Activated T-cell treated with anti-CD3 and anti-CD28 coated beads, Interleukin-2, amount 50 U/mL, for 72 hours (primary cell): ENCODE measurements at places on chromosomes 1 and 21.

- DNase-seq: no peak
Measured at GRCh38 chr1:92031281-92032110, 1.7 kb downstream of the EPHX4 start.

GRCh38 chr1:238401144-238401543, 510.4 kb upstream of the ZP4 start:
- no peak for DNase-seq

GRCh38 chr1:2386636-2387611, 4.4 kb downstream of the MORN1 start:
- DNase-seq: no peak

DNA sequence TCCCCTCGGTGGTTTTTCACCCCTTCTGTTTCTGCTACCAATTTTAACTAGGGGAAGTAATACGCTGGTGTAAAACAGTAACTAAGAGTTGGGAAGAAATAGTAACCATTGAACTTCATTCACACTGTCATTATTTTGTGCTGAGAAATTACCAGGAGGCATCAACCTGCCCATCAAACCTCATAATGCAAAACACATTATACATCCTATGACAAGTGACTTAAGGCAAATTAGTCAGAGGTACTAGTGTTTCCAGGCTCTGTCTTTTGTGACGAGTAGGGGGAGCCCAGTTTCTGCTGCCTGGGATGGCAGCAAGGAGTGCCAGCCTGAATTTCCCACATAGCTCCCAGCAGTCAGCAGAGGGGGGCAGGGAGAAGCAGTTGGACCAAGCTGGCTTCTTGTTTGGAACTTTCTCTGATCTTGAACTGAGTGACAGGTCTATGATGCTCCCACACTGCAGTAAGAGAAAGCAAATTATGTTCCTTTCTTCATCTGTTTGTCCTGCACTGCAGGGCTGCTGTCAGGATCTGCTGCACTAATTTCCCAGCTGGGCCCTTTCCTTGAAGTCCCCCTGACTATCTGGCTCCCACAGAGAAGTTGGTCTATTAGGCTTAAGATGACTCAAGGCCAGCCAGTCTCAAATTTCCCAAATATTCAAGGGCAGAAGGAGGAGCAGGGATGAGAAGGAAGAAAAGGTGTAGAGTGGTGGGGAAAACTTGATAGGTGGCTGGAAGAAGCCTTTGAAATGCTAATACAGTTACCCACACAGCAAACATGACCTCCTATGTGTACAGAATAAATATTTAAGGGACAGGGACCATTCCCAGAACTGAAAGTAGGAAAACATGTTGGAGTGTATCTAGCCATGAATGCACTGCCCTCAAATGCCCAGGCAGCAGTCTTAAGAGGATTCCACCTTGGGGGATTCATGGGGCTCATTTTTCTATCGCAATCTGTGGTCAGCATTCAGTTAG, 322.8 kb downstream of the SEC16B start:
- DNase-seq: no peak

- DNase-seq: no peak
Measured at GRCh38 chr1:23546897-23547584, 12.3 kb downstream of the ID3 start.

- no peak for DNase-seq
Measured at GRCh38 chr1:147509786-147510395, 31.4 kb upstream of the BCL9 start.

- peak; percentile 77 for DNase-seq
Measured at GRCh38 chr1:84619383-84620102, 45.3 kb upstream of the CTBS start.

DNA sequence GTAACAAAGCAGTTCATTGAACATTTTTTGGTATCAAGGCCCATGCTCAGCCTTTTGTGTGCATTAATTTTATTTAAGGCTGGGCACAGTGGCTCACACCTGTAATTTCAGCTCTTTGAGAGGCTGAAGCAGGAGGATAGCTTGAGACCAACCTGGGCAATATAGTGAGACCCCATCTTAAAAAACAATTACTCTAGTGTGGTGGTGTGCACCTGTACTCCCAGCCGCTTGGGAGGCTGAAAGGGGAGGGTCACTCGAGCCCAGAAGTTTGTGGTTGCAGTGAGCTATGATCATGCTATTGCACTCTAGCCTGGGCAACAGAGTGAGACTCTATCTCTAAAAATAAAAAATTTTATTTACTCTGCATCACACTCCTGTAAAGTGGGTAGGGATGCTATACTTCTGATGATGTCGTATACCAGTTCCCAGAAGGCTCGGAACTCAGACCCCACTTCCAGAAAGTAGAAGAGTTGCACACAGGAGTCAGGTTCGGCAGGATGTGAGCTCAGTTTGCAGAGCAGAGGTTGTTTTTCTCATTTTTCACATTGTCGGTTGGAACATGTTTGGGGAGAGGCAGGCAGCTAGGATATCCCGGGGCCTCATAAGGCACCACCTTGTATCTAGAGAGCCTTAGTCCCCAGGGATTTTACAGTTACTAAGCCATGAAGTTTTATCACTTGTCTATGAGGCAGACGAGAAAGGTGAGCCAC, 144.6 kb downstream of the GALNT2 start:
- no peak for DNase-seq

DNA sequence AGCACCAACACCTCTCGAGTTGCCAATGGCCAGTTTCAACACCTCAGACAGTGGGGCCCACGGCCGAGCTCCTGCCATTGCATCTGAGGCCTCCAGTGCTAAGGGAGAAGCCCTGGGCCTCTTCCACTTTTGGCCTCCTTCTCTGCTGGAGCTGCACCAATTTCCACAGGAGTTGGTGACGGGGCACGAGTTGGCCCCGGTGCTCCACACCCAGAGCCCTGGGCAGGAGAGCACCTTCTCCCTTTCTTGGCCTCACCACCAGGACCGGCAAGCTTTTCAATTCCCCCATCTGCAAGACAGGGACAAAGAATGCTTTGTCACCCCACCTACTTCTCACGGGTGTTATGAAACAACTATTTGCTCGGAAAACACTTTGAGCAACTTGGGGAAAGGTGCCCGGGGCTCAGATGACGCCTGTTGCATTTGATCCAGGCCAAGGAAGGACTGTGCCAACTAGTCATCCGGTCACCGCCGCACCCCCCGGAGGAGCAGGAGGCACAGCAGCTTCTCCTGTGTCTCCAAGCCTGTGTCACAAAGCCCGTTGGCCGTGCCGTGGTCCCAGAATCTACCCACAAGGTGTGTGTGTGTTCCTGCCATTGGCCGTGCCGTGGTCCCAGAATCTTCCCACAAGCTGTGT, 55.2 kb downstream of the TOMM20 start:
- no peak for DNase-seq

- DNase-seq: no peak
Measured at GRCh38 chr1:22388671-22389450, 62.8 kb upstream of the ZBTB40 start.

GRCh38 chr1:180598333-180598974, 33.4 kb upstream of the XPR1 start:
- DNase-seq: no peak

DNA sequence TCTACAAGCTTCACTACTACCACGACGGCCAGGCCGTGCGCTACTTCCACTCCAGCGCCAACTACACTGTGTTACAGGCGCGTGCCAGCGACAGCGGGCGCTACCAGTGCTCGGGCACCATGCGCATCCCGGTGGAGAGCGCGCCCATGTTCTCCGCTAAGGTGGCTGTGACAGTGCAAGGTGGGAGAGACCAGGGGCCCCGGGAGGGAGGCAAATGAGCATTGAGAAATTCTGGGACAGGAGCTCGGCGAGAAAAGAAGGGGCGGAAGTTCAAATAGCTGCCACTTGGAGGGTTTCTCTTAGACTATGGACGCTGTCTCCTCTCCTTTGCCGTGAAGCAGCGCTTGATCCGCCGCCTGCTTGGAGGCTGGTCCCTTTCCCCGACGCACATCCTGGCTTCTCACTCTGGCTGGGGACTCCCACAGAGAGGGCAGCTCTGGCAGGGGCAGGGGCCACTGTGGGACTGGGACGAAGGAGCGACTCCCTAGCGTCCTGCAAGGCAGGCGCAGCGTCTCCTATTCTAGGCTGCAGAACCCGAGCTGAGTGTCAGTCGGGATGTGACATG, 4.6 kb downstream of the FCRLB start:
- DNase-seq: peak; percentile 35

DNA sequence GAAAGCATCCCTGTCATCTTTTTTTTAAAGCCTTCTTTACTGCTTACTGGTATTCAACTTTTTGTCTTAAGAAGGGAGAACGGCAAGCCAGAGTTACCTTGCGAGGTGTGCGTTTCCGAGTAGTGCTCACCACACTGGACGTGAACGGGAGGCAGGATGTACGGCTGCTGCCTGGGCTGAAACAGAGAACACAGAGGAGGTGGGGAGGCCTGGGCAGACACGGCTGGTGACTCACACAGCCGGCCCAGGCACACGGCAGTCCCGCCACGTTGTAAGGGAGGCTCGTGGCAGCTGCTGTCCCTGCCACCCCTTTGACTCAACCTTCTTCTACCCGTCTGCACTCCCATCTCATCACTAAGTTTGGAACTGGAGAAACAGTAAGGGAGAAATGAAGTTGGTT, 105.8 kb downstream of the SMYD2 start:
- DNase-seq: peak; percentile 11

DNA sequence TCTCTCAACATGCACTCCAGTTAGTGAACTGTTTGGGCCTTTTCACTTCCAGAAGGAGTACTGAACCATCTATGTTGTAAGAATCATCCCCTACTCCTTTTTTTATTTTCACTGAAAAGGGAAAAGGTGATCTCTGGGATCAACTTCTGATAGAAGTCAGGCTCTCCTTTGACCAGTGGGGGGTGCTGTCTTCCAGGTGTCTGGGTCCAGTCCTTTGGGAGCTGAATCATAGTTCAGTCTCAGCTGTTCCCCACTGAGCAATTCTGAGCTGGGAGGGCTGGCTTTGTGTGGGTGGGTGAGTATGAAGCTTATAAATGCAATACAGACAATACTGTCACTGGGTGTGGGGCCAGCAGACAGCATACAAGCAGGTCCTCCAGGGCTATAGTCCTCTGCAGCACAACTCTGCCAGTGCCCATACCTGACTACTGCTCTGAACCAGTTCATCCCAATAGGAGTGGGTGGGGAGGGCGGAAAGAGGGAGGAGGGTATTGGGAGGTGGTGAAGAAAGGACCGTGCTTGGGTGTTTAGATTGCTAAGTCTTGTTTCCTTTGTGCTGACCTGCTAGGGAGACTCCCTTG, 12.5 kb upstream of the SARS1 start:
- DNase-seq: peak; percentile 83

DNA sequence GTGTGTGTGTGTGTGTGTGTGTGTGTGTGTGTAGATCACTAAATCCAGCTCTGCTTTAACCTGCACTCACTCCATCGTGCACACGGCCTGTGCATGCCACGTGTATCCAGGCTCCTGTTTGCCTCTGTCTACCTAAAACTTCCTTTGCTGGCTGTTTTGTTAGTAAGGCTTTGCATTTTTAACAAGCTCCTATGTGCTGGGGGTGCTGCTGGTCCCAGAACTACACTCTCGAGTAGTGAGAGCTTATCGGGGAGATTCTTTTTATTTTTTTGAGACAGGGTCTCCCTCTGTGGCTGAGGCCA, 596 bp upstream of the TCEA3 start:
- no peak for DNase-seq

- no peak for DNase-seq
Measured at GRCh38 chr1:203148127-203148526, 20.6 kb downstream of the ADORA1 start.

GRCh38 chr1:9689011-9689706, 37.6 kb downstream of the PIK3CD start:
- DNase-seq: peak; percentile 89

DNA sequence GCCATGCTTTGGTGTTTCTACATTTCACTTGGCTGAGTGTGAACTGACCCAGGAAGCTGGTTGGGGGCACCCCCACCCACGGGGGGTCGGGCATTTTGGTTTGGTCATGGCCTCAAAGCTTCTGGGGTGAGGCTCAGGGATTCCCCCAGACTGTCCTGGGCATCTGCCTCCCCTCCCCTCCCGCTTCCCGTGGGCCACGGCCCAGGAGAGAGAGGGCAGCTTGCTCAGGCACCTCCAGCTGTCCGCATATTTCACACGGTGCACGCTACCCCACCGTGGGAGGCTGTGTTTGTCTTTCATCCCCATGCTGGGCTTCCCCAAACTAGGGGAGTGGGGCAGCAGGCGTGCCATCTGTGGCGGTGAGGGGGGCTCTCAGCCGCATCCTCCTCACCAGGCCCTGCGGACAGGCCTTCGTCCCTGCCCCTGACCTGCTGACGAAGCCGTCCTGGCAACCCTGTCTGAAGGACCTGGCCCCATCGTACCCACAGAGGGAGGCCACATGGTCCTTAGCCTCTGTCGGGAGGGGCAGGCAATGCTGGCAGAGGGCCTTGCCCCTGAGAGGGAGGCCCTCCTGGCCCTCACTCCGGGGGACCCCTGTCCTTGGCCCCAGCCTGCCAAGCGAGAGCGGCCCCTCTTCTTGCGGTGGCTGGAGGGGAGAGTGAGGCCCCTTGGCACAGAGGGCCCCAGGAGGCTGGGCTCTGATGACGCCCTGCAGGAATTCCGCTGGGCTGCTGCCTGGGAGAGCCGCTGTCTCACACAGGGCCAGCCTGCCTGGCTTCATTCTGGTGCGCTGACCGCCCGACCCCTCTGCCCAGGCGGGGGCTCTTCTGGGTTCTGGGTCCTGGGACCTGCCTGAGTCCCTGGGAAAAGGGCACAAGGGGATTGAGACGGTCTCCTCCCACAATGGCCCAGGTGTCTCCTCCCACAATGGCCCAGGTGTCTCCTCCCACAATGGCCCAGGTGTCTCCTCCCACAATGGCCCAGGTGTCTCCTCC, 22.1 kb downstream of the TP73 start:
- DNase-seq: no peak

- no peak for DNase-seq
Measured at GRCh38 chr1:23836037-23836436, 10.8 kb upstream of the HMGCL start.

- no peak for DNase-seq
Measured at GRCh38 chr21:38843806-38844503, 38.2 kb downstream of the ETS2 start.

DNA sequence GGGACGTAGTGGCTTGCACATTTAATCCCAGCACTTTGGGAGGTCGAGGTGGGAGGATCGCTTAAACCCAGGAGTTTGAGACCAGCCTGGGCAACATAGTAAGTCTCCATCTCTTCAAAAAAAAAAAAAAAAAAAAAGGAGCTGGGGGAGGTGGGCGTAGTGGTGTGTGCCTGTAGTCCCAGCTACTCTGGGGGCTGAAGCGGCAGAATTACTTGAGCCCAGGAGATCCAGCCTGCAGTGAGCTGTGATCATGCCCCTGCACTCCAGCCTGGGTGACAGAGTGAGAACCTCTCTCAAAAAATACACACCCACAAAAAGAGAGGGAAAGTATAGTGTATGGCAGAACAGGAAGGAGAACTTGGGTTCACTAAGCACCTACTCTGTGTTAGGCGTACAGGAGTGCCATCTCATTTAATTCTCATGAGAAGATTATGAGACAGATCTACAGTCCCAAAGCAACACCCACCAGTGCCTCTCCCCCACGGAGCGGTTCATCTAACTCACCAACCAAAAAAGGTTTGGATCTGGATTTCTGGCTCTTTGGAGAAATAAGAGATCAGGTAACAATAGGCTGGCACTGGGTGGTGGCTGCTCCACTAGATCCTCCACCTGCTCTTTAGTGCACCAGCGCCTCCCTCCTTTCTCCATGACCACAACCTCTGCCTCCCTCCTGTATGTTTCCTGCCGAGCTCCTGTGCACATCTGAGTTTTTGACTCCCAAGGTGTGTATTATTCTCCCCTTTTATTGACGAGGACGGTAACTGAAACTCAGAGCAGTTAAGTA, 1.4 kb upstream of the TRAF5 start:
- DNase-seq: no peak

- no peak for DNase-seq
Measured at GRCh38 chr1:110059133-110059863, 11.2 kb downstream of the ALX3 start.
